ENCODE measurements at places on chromosomes 13 and 19.

DNA sequence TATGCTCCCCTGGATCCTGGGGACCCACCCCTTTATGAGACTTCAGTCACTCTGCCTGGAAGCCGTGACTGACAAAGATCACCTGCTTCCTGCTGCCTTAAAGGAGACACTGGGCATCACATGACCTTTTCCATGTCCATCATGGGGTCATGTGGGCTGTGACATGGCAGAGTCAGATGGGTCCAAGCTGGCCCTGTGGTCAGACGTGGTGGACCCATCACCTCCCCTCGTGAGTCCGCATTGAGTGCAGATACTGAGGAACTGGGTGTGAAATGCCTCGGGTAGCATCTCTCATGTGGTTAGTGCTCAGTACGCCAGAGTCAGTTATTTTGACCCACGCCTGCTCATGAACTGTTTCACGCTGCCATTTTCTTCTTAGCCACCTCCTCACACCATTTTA lies 27.1 kb downstream of the NKPD1 start:
- no peak for DNase-seq

DNA sequence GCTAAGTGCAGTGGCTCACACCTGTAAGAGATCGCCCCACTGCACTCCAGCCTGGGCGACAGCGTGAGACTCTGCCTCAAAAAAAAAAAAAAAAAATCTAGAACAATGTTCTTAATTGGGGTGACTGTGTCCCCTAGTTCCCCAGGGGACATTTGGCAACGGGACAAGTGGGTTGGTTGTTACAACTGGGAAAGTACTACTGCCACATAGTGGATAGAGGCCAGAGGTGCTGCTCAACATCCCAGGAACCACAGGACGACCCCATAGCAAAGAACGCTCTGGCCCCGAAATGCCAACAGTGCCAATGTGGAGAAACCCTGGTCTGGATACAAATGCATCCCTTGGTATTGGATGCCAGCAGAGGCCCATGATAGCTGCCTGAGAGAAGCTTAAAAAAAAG lies 11.8 kb downstream of the NLRP12 start:
- peak; percentile 4 for DNase-seq

DNA sequence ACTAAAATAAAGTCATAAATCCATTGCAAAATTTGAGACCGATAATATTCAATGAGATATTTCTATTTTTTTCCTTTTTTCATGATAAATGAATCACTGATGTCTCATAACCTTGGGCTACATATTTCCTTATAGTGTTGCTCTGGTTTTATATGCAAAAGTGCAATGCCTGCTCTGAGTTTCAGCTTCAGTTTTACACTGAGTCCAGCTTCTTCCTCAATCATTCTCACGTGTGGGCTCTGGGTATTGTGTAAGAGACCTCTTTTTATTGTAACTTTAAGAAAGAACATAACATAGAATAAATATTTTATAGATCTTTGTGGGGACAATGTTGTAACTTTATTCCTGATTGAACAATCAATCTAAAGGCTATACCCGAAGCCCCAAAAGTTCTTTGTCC lies 280.2 kb upstream of the EDNRB start:
- peak; percentile 5 for DNase-seq

- DNase-seq: no peak
Observed at GRCh38 chr13:71213252-71213821, 653.7 kb downstream of the DACH1 start.

Data from fibroblast of skin of right biceps (primary cell).